ENCODE measurements at places on chromosomes 3 and 15.

DNA sequence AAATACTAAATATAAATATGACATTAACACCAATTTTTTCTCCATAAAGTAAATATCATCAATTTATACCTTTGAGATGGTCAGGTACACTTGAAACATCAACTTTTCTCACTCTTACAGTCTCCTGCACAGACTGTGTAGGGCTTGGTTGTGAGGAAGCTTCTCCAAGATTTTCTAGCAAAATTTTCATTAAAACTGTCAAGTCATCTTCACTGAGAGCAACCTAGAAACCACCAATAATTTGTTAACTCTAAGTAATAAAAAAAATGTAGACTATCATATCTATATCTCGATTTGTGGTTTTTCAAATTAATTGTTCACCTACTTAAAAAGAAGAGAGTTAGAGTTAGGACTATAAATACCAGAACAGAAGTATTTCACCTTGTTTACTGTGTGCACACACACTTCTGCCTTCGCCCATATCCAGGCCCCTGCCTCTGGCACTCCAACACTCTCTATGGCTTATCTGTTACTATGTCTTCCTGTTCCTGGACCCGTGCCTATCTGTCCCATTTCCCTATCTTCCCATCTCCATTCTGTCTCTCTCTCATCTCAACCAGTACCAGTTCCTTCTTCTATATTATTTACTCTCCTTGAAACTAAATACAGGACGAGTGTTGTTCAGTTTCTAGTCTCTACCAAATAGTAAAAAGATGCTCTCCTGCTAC is 123.6 kb downstream of the VPS13C start:
- no peak for DNase-seq

- DNase-seq: no peak
Observed at GRCh38 chr3:25473246-25473645, 45.2 kb downstream of the RARB start.

DNA sequence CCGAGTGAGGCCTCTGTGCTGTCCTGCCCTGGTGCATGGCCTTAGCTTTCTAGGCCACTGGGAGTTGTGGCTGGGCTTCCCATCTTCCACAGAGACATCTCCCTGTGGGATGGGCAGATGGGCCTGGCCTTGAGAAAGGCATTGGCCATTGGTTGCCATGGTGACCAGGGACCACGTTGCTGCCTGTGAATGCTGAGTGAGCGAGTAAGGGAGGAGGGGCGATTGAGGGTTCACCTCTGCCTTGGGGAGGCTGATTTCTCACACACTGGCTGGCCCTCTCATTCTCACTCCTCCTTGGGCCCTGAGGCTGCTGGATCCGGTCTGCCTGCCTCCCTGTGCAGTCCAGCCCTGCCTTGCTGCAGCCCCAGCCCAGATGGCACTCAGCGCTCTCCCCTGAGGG is 26.4 kb upstream of the DOCK3 start:
- DNase-seq: peak; percentile 57

- no peak for DNase-seq
Observed at GRCh38 chr15:48020166-48020565, 100.6 kb upstream of the SLC24A5 start.

DNA sequence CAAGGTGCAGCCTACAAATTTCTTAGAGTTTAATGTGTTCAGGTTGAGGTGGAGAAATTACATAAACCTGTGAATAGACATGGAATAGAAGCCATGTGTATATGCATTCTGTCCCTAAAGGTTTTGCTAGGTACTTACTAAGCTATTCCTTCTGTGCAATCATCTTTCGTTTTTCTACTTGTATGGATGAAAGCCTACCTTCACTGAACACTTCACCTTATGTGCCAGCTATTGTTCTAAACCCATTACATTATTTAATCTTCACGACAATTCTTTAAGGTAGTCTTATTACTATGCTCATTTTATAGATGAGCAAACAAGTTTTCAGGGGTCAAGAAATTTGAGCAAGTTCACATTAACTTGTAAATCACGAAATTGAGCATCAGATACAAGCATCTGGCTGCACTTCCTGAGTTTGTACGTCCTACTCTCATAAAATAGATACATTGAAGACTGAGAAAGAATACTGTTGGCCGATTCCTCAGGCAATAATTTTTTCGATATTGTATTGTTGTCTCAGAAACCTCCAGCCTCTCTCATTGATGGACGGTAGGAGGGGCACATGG is 635 bp upstream of the RCN2 start:
- DNase-seq: no peak

DNA sequence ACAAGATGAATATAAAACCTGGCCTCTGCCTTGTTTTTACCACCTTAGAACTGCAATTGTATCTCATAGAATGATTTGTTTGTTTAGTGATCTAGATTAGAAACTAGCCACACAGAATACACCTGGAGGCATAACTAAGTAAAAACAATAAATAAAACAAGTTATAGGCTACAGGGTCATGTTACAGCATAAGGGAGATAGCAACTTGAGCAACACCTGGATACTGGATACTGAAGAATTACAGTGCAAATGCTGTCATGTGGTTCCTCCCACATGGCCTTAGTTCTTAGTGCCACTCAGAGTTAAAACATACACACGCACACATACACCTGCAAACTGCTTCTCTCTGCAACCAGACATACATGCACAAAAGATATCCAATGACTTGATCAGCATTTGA is 563.4 kb upstream of the DPPA4 start:
- no peak for DNase-seq

DNA sequence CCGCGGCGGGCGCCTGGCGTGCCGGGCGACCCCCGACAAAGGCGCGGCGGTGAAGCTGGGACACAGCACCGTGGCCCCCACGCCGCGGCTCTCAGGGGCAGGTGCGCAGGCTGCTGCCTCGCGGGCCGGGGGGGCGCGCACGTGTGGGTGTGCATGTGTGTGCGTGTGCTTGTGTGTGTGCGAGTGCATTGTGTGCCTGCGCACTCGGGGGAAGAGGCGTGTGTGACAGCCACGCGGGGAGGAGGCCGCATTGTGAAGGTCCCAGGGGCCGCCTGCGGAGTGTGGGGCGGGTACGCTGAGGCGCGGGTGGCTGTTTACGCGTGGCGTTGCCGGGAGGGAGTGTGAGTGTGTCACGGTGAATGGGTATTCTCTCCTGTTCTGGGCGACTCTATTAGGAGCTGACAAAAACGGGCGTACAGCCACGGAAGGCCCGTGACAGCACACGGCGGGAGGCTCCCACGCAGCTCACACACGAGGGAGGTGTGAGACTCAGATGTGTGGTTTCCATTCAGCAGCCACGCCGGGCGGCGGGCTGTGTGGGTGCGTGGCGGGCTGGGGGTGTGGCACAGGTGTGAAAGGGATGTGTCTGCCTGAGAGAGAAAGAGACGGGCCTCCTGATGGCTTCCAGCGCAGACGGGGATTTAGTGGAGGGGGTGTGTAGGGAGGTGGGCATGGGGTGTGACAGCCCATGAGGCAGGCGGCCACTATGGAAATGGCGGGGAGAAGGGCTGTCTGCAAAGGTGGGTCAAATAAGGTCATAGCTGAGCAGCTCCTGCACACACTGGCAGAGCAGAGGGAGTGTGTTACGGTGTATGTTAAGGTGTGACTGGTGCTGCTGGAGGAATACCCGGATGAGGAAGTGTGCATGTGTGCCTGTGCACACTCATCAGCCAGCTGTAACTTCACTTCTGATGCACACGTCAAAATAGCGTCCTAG is 750 bp downstream of the PODXL2 start:
- no peak for DNase-seq

- peak; percentile 61 for DNase-seq
Observed at GRCh38 chr15:22902578-22902977, 64.1 kb downstream of the NIPA2 start.

GRCh38 chr15:74950078-74950908 is 6.3 kb downstream of the RPP25 start:
- DNase-seq: peak; percentile 88

- no peak for DNase-seq
Observed at GRCh38 chr15:97992823-97993222, 32.3 kb downstream of the ARRDC4 start.

GRCh38 chr3:133845127-133845526 is 39.5 kb downstream of the SRPRB start:
- DNase-seq: no peak

DNA sequence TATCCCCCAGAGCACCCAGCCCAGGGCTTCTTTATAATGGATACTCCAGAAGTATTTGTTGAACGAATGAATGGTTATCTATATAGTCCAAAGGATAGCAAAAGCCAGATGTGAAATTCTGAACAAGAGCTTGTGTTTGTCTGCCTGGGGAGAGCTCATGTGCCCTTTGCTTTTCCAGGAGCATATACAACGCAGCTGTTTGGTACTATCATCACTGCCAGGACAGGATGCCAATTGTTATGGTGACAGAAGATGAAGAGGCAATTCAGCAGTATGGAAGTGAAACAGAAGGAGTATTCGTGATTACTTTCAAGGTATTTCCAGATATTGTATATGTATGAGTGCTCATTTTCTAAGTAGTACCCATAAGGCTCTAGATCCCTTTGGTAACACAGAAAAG is 15.2 kb downstream of the DIS3L start:
- DNase-seq: no peak

GRCh38 chr3:187359798-187360486 is 8.2 kb upstream of the RTP4 start:
- DNase-seq: no peak

DNA sequence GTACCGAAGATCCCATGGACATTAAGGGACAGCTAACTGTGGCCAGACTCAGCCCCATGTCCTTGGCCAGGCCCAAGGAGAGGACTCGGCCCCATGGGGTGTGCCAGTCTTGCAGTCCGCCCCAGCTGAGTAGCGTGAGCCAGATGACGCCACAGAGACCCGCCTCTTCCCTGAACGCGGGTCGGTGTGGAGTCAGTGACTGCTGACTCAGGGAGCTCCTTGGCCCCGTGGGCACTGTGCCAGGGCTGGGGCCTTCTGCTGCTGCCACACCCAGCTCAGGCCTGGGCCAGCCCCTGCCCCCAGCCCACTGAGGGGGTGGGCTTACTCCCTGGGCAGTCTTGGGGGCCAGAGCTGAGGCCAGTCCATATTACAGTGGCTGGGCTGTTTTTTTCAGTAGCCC is 52.8 kb downstream of the PLXNA1 start:
- DNase-seq: no peak

- DNase-seq: peak; percentile 33
Observed at GRCh38 chr3:113086560-113087461, 96.0 kb downstream of the GTPBP8 start.
